Left ventricle myocardium inferior (tissue), 1 donor: ENCODE measurements at places on chromosomes 11 and 22.

GRCh38 chr11:75430714-75431532 lies 2.1 kb downstream of the KLHL35 start:
- no peak overlapping the region for H3K27ac ChIP-seq
- H3K36me3 ChIP-seq = no peaks in the 10 kb centered on the region
- H3K4me3 ChIP-seq = peak overlapping the region; percentile 62

- no peak overlapping the region for H3K4me3 ChIP-seq
- H3K4me1 ChIP-seq = no peaks in the 10 kb centered on the region
- H3K36me3 ChIP-seq = no peaks in the 10 kb centered on the region
- H3K27ac ChIP-seq = no peak overlapping the region
These were observed 550.8 kb upstream of the CADM1 start for GRCh38 chr11:116055064-116055463.

DNA sequence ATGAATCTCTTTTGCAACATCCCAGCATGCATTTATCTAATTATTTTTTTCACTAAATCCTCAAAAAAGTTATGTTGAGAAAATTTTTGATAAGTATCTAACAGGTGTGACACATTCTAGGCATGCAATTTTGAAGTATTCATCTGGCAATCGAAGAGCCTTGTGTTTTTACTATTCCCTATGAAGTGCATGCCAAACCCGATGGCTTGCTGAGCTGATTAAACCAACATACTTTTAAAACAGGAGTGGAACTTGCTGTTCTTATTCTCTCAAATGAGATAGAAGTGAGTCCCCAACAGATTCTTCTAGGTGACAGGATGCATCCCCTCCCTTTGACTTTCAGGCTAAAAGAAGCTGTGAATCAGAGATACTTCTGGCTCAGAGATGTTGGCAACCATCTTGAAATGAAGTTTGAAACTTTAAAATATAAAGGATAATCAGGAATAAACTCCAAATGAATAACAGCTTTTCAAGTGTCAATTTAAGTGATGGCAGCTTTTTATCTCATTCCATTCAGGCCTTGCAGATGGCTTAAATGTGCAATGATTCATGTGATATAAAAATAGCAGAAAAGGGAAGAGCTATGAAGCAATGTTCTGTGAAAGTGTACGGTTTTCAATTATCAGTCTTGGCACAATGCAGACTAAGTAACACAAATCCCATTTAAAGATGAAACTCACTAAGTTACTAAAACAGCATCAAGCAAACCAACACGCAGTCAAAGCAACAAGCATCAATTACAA lies 67.7 kb downstream of the APOL5 start:
- no peak overlapping the region for H3K4me3 ChIP-seq
- no peak for DNase-seq
- peaks cover 61% of the 10 kb centered on the region for H3K4me1 ChIP-seq
- no peaks in the 10 kb centered on the region for H3K27me3 ChIP-seq

DNA sequence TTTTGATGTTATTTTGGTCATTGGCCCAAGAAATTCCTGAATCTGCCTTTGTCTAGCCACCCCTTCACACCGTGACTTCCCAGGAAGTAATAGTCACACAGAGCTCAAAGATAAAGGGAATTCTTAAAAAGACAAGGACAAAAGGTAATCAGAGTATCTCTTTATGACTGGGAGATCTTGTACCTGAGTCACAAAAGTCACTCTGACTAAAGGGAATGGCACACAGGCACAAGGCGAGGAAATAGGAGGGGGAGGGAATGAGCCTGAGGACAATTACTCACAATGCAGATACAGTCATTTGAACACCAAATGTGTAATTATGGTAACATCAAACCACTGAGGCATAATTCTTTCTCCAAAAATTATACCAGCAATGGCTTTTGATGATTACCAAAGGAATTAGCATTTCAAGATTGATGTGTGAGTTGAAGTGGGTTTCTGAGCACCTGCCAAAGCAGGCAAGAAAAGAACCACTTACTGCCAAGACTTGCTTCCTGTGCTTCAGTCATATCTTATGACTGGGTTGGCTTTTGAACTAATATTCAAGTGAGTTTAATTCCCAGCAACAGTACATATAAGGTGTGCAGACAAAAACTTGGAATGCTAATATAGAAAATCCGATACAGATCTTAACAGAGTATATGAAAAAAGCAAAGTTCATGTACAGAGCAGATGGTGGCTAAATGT lies 856.4 kb downstream of the LRRC4C start:
- no peak for DNase-seq
- no peaks in the 10 kb centered on the region for H3K4me1 ChIP-seq
- no peak overlapping the region for H3K4me3 ChIP-seq
- no peaks in the 10 kb centered on the region for H3K27me3 ChIP-seq
- no peak overlapping the region for H3K27ac ChIP-seq

DNA sequence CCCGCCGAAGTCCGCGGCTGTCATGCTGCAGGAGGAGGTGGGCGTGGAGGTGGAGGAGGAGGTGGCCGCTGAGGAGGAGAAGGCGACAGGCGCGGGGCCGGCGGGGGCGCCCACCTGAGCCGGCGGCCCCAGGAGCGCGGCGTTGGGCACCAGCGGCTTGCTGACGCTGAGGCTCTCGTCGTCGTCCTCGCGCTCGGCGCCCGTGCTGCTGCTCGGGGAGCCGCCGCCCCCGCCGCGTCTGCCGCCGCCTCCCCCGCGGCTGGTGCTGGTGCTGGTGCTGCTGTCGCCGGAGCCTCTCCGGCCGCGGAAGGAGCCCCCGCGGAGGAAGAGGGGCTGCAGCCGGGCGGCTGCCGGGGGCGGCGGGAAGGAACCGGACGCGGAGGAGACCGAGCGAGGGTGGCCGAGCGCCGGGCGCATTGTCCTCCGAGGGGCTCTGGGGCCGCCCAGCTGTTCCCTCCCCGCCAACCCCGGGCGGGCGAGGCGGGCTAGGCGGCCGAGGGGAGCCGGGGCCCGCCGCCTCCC lies 388 bp downstream of the TMEM121B start:
- H3K27me3 ChIP-seq = peaks cover 28% of the 10 kb centered on the region
- DNase-seq = no peak
- no peaks in the 10 kb centered on the region for H3K36me3 ChIP-seq
- H3K27ac ChIP-seq = peak overlapping the region; percentile 77
- H3K4me3 ChIP-seq = peak overlapping the region; percentile 81
- H3K4me1 ChIP-seq = peaks cover 50% of the 10 kb centered on the region

- H3K27ac ChIP-seq = peak overlapping the region; percentile 80
- H3K4me3 ChIP-seq = no peak overlapping the region
- no peak for DNase-seq
These were observed 124.0 kb downstream of the ETS1 start for GRCh38 chr11:128463371-128463829.
